ENCODE measurements at places on chromosomes 4 and X. TPM values are rescaled to one million over a fixed set of nuclear protein-coding genes. Genes with fewer than 3 reads are reported as not detected.

DNA sequence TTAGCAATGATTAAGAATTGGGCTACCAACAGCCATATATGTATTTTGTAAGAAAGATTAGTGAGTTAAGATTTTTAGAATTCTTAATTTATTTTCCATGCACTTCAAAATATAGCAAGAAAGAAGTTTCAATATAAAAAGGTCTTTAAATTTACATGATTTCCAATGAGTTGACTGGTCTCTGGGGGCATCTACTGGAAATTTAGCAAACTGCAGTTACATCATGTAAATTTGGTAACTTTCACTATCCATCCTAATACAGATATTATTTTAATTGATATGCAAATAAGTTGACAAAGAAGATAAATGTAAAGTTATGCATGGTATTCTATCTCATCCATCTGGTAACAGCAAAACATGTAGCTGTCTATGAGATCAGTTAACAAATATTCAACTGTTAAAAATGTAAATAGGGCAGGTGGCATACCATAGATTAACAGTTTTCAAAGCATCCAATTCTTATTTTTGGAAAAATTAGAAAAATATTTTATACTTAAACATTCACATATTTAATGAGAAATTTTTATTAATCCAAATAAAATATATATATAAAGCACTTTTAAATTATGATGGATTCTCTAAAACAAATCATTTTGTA lies 29.1 kb downstream of the TTC29 start:
- no peak for DNase-seq

Gene TLR6
- 6.2 TPM for total RNA-seq

Gene IKBKG
- 27.2 TPM for total RNA-seq

Gene ZNF280C
- 5.9 TPM for total RNA-seq

Gene GAB1
- total RNA-seq: 221 TPM

Data from dorsolateral prefrontal cortex (tissue), 122 donors.